ENCODE measurements at places on chromosomes 2 and 18.

DNA sequence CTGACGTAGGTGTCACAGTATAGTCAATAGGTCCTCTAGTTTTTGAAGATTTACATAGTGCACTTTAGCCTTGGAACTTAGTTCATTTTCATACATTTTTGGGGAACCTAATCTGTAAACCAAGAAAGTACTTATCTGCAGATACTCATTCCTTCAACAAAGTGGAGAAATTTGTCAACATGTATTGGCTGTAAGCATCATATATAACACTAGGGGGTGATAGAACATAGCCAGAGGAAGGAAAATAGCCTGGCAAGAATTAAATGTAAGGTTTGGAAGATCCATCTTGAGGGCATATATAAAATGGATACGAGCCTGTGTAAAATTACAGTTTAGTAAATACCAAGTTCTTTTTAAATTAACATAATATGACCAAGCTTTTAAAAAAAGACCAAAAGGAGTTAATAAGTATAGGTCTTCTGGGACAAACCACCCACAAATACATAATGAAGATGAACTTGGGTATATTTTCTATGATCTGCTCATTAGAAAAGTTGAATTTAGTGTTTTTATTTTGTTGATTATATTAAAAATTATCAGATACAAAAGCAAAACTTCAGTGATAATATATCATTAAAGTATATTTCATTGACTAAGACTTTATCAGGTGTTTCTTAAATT is 18.2 kb downstream of the RPL37A start:
- DNase-seq: peak; percentile 40

DNA sequence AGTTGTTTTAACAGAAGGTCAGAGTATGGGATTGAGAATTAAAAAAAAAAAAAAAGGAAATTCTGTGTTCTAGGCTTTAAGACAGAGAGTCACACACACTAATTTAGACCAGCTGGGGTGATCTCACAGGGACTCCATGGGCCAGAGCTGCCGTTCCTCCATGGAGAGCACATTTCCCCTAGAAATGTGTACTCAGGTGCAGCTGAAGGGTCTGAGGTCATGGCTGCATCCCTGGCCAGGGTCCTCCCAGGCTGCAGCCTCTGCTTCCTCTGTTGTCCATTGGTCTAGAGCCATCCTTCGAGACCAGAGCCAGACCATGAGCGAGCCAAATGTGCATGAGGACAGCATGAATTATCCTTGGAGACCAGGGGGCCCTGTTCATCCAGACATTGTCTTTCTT is 190.1 kb upstream of the TNP1 start:
- no peak for DNase-seq

DNA sequence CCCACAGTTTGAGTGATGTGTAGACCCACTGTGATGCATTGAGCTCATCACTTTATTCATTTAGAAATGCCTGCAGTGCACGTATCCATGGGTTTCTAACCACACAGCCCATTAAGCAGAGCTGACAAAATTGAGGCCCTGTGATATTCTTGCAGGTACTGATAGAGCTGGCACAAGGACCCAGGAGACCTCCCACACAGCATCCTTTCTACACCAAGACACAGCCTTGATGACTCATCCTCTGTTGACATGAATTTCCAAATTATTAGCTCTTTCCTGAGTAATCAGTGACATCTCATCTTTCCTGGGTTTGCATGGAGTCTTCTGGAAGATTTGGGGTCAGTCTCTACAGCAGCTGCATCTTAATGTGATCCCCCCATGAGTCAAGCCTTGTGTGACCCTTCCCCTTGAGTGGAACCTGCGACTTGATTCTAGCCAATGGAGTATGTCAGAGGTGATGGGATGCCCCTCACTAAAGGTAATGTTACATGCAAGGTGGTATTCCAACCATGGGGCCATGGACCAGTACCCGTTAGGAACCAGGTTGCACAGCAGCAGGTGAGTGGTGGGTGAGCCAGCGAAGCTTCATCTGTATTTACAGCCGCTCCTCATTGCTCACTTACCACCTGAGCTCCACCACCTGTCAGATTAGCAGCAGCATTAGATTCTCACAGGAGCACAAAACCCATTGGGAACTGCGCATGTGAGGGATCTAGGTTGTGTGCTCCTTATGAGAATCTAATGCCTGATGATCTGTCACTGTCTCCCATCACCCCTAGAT is 181.1 kb upstream of the ARL4C start:
- no peak for DNase-seq

DNA sequence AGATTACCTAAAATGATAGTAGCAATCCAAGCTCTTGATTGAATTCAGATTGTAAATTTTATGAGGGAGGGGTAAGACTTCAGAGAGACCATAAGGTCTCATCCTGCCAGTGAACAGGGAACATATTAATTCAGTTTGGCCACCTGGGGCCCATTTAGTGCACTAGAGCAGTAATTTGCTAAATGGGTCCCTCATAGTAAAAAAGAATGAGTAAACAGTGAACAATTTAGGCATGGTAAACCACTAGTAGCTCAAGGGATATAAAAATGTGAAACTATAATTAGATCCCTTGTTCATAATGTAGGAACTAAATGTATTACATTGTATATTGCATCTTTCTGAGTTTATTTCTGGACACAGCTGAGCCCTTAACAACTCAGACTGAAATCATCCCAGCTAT is 4.9 kb upstream of the PHLPP1 start:
- DNase-seq: no peak

DNA sequence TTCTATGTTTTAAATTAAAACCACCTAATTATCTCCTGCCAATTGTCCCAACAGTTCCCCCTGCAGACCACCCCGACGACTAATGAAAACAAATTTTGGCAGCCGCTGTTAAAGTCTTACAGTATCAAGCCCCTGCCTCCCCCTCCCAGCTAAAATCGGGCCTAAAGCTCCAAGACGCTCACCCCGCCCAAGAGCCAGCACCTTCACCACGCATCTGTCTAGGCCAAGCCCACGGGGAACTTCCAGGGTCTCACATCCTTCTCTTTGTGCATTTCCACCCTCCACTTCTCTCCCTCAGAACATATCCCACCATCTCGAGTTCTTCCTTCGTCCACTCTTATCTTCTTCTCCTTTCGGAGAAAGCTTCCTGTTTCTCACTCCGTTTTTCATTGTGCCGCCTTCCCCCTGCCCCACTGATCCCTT is 445 bp downstream of the PRPF40A start:
- peak; percentile 55 for DNase-seq

DNA sequence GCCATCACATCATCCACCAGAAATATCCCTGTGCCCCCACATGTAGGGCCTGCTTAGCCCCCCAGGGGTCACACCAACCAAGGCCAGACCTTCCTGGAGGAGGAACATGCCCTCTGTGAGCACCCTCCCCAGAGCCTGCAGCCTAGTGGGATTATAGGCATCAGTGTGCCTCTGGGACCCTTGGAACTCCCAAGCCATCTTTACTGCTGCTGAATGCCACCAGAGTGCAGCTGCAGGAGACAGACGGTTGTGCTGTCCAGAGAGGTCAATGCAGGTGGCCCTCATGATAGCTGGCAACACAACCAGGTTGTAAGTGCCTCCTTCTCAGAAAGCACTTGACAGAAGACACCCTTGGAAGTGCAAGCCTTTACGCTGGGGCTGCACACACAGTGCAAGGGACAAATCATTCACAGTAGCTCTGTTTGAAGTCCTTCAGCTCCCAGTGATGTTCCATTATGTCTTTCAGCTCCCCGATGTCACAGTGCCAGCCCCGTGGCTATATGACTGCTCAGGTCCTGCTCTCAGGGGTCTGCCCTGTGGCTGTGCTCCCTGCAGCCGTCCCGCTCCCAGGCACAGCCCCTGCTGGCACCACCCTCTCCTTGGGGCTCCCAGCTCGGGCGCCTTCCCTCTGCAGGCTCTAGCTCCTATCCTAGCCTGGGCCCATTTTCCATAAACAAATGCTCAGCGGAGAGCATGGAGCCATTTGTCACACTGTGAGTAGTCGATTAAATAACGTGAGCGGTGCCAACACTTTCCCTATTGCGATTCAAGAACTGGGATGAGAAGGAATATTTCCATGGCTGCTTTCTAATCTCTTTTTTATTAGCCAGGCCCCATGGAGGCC is 65.1 kb downstream of the EDAR start:
- no peak for DNase-seq

DNA sequence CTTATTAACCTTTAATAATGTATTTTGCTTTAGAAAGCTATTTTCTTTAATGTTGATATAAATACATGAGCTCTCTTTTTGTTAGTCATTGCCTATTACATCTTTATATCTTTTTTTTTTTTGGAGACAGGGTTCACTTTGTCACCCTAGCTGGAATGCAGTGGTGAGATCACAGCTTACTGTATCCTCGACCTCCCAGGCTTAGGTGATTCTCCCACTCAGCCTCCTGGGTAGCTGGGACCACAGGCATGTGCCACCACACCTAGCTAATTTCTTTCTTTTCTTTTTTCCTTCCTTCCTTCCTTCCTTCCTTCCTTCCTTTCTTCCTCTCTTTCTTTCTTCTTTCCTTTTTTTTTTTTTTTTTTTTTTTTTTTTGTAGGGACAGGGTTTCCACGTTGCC is 15.4 kb downstream of the NAB1 start:
- DNase-seq: no peak

DNA sequence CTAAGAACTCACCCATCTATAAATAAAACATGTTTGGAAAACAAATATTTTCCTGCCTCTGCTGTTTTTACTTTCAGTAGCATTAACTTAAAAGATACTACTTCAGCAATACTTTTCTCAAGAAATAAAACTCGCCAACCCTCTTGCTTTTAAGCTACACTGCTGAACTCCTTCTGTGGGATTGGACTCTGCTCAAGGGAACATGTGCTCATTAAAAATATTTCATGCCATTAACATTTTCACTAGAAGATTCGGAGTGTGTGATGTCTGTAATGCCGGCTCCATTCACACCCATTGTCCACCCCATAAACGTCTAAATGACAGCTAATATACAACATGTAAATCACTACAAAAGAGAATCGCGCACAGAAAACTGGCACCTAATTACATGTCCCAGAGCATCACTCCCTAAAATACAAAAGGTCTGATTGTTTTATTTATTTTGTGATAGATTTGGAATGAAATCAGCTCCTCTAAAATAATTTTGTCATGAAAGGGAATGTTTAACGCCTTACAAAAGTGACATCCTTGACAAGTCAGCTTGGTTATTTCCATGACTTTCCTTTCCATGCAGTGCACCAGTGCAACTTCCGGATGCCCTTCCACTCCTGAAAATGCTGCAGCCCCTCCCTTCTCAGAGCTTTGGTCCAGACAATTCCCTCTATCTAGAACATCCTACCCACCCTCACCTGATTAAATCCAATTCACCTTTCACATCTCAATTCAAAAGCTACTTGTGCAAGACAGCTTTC is 73.1 kb downstream of the ANKRD44 start:
- DNase-seq: no peak

DNA sequence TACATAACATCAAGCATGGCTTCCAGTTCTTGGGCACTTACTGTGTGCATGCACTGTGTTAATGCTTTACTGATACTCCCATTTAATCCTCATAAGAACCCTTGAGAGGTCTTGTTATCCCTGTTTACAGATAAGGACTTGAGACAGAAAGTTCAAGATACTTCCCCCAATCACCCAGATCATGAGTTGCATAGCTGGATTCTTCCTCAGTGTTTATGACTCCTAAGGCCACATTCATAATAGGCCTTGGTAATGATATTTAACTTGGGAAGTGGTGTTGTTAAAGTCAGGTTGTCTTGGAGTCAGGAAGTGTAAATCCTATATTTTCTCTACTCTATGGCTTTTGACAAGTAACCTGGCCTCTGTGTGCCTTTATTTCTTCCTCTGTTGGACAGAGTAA is 22.7 kb downstream of the NOSTRIN start:
- no peak for DNase-seq

- peak; percentile 75 for DNase-seq
Observed at GRCh38 chr2:64454386-64455332, 697 bp downstream of the LGALSL start.

DNA sequence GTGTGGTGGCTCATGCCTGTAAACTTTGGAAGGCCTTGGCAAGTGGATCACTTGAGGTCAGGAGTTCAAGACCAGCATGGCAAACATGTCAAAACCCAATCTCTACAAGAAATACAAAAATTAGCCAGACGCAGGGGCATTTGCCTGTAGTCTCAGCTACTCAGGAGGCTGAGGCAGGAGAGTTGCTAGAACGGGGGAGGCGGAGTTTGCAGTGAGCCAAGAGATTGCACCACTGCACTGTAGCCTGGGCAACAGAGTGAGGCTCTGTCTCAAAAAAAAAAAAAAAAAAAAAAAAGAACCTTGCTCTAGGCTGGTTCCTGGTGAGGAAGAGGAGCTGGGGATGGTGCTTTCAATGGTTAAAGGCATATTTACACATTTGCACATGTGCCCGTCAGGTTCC is 129.4 kb downstream of the LYPD6B start:
- no peak for DNase-seq

GRCh38 chr18:69480460-69480859 is 79.8 kb downstream of the DOK6 start:
- DNase-seq: no peak

DNA sequence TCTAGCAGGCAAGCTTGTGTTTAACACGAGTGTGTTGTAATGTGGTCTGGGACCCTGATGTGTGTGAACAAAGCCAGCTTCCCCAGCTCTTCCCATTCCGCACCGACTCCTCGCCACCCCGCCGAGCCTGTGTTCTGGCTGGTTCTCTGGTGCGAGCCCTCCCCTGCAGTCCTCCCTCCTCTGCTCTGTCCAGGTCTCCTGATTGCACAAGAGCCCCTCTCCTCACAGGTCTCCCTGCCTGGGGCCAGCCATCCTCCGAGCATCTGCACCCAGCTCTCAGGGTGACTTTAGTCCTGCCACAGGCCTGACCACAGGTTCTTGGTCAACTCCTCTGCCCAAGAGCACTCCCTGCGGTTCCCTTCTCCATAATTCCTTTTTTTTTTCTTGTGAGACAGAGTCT is 13.2 kb downstream of the SLC66A3 start:
- no peak for DNase-seq

GRCh38 chr2:22981785-22982184 is 403.2 kb upstream of the KLHL29 start:
- no peak for DNase-seq

GRCh38 chr2:151071382-151071781 is 190.3 kb downstream of the RBM43 start:
- no peak for DNase-seq

DNA sequence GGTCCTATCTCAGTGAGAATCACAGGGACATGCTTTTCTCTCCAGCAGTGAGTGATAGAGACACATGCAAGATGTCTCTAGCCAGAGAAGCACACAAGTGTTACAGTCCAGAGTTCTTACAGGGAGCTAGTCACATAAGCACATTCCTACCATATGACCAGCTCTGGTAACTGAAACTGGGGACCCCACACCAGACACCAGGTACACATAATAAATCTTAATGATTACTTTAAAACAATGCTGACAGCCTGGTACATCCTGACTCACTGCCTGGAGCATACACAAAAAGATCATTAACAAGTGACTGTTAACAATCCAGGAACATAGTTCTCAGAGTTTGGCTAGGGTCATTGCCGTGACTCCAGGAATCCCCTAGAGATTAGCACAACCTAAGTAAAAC is 53.6 kb downstream of the GALNT1 start:
- DNase-seq: no peak
